Activated naive CD4-positive, alpha-beta T cell treated with anti-CD3 and anti-CD28 coated beads, Interleukin-2, amount 10 ng/mL, durations not matched to agents 7 days and 5 days (primary cell): ENCODE measurements at places on chromosomes 7 and 10.

- no peak for DNase-seq
Measured at GRCh38 chr10:34576797-34577196, 238.3 kb downstream of the PARD3 start.

DNA sequence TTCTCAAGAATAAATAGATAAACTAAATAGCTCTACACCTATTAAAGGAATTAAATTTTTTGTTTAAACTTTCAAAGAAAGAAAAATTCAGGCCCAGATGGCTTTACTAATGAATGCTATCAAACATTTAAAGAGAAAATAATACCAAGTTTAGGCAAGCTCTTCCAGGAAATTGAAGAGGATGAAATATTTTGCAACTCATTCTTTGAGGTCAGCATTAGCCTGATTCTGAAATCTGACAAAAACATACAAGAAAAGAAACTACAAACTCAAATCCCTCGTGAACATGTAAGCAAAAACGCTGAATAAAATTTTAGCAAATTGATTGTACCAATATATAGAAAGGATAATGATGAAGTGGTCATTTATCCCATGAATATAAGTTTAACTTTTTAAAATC is 93.4 kb downstream of the RTKN2 start:
- no peak for DNase-seq

DNA sequence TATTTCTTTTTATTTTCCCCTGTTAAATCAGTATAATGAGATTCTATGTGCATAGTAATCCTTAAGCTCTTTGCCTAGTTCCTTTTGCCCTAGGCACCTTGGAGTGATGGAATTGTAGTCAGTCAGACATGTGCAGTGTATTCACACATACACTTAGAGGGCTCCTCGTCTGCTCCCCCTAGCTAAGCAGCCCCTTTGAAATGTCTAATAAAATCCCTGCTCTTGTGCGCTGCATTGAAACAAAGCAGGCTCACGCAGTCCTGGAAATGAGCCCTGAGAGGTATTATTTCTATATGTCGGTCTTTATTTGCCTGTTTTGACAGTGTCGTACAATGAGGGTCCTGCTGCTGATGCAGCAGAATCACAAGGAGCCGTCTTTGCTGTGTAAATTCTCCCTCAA is 258.7 kb downstream of the AUTS2 start:
- DNase-seq: no peak

DNA sequence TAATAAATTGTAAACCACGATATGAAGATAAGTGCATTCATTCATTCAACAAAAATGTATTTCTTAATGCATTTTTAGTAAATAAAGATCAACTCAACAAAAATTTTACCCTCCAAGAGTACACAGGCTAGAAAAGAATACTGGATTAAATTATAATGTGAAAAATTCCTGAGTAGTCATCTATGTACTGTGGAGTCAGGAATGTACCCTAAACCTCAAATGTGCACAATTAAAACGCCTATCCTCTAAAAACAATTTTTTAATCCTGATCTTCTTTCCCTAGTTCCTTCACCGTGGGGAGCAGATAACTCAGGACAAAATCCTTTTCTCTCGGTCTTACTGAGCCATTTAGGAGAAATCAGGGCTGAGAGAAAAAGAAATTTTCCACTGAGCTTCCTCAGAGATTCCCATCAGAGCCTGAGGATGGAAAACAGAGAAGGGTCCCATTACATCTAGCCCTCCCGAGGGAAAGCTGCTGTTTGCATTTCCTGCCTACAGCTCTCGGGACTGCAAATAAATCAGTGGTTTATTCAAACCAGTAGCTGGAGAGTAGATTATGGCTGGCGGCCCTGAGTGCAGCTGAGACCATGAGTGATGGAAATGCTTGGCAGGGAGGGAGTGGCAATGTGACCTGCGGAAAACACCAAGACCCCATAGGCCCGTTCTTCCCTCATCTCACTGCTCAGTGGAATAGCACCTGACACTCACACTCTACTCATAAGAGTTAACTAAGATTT is 7.4 kb downstream of the TAS2R40 start:
- DNase-seq: no peak

DNA sequence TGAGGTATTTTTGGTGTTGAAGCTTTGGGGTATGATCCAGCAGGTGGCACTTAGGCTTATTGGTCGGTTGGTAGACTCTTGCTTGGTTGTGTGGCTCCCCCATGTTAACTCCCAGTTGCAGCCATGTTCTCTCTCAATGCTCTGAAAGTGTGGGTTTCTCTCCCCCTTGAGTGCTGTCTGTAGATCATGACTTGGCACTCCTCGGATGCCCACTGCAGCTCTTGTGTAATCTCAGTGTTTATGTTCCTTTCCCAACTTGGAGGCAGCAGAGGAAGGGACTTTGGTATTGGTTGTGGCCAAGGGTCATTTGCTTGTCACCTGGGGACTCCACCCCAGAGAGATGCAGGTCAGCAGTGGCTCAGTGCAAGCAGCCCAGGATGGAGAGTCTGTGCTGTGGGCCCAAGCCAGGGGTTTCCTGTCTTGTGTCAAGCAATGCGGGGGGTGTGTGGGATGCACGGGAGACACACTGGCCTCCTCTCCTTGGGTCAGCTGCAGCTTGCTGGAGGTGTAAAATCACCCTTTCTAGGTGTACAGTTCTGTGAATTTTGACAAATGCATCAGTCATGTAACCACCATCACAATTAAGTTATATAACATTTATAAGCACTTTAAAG is 36.9 kb downstream of the PIK3CG start:
- DNase-seq: no peak

GRCh38 chr10:132963430-132963960 is 21.1 kb upstream of the CFAP46 start:
- DNase-seq: no peak

GRCh38 chr7:148515728-148516695 is 74.6 kb upstream of the C7orf33 start:
- DNase-seq: no peak

DNA sequence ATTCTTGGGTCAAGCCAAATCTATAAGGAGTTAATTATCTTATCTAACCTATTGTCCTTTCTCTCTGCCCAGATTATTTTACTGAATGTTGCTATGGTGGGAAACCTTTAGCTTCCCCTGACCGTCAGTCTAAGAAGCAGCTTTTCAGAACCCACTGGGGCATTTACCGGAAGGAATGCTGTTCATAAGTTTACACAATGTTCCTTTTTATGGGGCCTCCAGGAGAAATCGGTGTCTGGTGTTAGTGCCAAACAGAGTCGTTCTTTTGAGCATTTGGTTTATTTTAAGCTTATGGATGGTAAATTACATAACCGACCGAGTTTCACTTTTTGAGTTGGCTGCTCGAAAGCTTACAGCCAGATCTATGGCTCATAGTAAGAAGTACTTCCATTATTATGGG is 111.9 kb downstream of the CACNB2 start:
- DNase-seq: no peak

- DNase-seq: peak; percentile 51
Measured at GRCh38 chr7:123747620-123748141, 1.1 kb downstream of the WASL start.

GRCh38 chr7:5296015-5296610 is 13.4 kb downstream of the SLC29A4 start:
- peak; percentile 51 for DNase-seq
